ENCODE measurements at places on chromosomes 1 and 21.
A peak's percentile ranks its signal among the peaks of the same experiment; 100 is the strongest.

- peak; percentile 81 for DNase-seq
Measured at GRCh38 chr1:24966724-24967346, 36.8 kb upstream of the RUNX3 start.

- DNase-seq, result peak; percentile 46
Measured at GRCh38 chr21:35352066-35352770, 303.1 kb upstream of the RUNX1 start.

DNA sequence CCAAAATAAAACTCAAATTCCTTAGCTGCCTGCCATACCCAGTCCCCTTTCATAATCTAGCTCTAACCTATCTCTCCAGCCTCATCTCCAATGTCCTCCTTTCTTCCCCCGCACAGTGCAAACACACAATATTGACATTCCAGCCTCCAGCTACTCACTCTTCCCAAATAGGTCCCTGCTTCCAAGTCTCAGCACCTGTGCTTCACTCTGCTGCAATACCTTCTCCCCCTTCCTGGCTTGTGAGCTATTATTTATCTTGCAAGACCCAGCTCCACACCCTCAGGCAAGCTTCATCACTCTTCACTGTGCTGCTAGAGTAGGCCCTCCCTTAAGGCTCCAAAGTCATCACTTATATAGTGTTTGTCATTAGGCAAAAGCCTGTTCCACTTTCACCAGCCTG, 9.7 kb downstream of the PLPP3 start:
- no peak for DNase-seq

- DNase-seq, result no peak
Measured at GRCh38 chr1:9251501-9251900, 16.9 kb downstream of the H6PD start.

DNA sequence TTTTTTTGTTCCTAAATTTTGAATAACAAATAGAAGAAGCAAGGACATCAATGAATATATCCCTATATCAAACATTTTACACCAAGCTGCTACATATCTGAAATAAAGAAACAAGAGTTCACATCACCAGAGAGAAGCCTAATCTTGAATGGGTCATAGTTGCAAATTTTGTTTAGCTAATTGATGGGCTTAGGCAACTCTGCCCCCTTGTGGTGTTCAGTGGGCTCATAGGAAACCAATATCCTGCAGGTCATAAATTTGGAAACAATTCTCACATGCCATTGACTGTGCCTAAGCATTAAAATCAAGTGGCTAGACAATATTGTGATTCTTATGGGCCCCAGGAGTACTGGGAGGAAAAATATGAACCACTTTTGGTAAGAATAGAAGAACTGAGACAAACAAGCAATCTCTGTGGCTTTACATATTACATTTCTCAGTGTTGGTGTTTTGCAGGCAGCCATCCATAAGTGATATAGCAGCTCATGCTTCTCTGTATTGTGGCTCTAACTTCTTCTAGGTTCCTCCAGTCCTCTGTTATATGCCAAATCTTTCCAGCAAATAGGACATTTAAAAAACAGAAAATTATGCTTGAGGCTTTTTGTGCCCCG, 1262.8 kb upstream of the PRMT6 start:
- peak; percentile 23 for DNase-seq

DNA sequence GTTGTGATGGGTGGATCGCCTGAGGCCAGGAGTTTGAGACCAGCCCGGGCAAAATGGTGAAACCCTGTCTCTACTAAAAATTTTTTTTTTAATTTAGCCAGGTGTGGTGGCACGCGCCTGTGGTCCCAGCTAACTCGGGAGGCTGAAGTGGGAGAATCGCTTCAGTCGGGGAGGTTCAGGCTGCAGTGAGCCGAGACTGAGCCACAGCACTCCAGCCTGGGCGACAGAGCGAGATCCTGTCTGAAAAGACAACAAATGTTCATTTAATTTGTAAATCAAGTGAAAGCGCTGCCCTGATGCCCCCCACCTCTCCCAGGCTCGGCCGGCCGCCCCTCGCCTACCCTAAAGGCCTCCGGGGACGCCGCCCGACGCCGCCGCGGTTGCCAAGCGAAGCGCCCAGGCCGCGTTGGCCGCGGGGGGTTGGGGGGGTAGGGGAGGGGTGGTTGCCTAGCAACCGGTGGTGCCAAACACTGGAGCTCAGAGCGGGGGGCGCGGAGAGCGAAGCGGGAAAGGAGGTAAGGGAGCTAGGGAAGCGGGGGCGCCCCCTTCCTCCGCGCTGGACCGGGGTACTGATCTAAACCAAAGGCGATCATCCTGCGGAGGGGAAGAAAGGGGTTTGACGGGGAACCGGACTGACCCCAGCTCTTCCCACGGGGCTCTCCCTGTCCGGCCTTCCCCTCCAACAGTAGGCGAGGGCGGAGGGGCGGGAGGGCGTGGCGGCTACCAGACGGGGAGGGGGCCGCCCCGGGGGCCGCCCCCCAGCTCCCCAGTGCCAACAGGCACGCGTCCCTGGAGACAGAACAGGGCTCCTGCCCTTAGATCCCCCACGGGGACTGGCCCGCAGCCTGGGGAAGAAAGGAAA, at the start of gene TEKT2:
Gene TEKT2, plus strand, starts transcription at position 460 of the 862 bp plus-strand sequence. CDS start 828 bp downstream, outside the sequence.
- no peak for DNase-seq

- peak; percentile 16 for DNase-seq
Measured at GRCh38 chr1:10980094-10980577, 32.3 kb upstream of the TARDBP start.

GRCh38 chr1:46506470-46507219, 17.0 kb downstream of the DMBX1 start:
- no peak for DNase-seq

- DNase-seq, result no peak
Measured at GRCh38 chr1:225767634-225768540, 9.7 kb upstream of the SRP9 start.

DNA sequence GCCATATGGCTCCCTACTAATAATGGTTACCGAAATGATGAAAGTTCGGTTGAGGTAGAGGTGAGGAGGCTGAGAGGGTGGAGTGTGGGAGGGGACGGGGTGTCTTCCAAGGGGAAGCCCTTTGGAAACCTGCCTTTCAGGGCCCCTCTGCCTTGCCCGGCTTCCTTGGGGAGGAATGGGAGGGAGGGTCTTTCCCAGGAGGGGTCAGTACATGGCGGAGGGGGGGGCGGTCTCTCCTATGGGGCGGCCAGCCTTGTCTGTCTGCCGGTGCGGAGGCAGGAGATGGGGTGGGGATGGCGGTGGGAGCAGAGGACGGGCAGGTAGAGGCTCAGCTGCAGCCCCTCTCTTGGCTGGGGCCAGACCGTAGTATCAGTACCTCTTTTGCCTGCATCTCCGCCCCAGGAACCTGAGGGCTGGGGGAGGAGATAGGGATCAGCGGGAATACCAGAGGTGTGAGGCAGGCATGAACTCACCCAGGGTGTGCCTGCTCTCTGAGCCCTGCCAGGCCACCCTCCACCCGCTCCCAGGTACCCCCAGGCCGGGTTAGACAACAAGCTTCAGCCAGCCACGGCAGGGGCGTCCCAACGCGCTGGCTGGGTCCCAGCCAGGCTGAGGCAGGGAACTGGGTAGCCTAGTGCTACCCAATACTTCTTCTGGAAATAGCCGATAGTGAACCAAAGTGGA, 79.4 kb upstream of the POU3F1 start:
- DNase-seq, result no peak

GRCh38 chr1:212219679-212220463, 65.3 kb upstream of the PPP2R5A start:
- no peak for DNase-seq

- DNase-seq, result no peak
Measured at GRCh38 chr1:200415789-200416593, 6.2 kb upstream of the ZNF281 start.

DNA sequence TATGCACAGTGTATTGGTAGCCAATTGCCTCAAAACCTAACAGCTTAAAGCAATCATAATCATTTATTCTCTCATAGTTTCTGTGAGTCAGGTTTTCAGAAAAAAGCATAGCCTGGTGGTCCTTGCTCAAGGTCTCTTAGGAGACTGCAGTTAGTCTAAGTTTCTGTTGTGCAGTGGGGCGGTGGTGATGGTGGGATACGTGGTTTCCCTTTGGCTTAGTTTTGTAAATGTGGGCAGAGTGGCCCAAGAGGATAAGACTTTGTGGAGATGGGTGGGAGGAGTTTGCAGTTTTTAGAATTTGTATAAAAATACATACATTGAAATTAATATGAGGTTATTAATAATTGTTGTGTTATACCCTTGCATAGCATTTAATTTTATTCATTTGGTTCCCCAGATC, 68.6 kb downstream of the NOS1AP start:
- no peak for DNase-seq

DNA sequence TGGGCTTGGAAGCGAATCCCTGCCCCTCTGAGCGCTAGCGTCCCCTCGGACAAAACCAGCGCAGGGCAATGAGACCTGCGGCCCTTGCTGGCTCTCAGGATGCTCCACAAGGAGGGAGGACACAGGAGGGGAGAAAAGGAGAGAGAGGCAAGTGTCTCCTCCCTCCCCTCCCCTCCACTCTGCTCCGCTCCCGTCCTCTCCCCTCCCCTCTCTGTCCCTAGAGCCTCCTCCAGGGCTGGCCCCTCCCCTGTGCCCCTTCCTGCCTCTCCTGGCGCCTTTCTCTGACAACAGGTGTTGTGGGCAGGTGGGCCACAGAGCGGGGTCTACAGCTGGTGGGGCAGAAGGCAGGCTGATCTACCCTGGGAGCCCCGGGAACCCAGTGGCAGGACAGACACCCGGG, 35.2 kb downstream of the TP73 start:
- DNase-seq, result no peak

DNA sequence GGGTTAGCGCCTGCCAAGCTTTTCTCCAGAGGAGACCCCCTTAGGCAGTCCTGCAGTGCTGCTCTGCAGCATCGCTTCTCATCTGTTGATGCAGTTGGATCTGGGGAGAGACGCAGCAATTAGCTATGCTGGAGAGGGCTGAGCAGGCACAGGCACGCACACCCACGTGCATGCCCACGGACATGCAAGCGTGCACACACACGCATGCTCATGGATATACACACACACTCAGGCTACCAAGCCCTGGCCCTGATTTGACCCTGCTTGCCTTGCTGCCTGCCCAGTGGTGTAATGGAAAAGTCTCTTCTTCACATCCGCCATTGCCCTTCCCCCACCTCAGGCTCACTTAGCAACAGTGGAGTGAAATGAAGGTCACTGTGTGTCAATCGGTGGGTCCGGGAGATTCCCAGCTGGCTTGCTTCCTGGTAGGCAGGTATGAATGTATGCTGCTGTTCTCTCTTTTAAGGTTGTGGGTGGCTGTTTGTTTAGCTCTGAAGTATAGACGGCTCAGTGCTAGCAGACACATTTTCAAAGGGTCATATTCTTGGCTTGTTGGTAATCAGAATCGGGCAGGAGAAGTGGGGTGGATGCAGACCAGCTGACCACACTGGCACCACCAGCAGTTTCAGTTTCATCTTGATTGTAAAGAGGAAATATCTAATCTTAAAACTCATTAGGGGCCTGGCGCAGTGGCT, 9.5 kb downstream of the ATP1B1 start:
- peak; percentile 58 for DNase-seq

GRCh38 chr1:96498744-96499340, 222.7 kb upstream of the PTBP2 start:
- no peak for DNase-seq

DNA sequence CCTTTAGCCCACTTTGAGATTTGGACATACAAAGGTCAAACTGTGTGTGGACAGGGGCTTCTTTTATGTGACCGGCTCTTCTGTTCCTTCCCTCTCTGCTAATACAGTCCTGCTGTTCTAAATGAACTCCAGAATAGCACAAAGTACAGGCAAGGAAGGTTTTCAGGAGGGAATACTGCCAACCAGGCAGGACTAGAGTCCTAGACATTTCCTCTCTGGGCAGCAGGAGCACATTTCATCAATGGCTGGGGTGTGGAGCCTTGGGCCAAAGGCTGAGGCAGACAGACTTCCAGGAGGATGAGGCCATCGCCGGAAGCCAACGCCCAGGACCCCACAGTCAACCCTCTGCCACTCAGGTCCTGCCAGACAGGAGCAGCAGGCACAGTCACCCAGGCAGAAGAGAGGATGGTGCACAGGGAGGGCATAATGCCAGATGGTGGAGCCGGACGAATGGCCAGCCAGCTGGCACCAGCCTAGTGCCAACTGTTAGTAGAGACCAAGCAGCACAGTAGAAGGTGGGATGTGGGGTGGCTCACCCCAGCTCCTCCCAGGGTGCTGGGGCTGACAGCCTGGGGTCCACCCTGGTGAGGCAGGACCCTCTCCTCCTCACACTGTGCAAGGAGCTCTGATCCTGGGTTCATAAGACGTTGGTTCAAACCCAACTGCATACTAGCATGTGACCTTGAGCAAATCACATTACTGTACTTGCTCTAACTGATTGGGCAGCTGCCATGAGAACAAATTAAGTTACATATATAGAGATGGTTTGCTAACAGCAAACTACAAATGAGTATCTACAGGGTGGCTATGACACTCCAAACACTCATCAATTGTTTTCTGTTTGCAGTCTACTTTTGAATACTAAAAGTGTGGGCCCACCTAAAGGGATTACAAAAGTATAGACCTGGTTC, 410.7 kb downstream of the SIPA1L2 start:
- DNase-seq, result no peak

DNA sequence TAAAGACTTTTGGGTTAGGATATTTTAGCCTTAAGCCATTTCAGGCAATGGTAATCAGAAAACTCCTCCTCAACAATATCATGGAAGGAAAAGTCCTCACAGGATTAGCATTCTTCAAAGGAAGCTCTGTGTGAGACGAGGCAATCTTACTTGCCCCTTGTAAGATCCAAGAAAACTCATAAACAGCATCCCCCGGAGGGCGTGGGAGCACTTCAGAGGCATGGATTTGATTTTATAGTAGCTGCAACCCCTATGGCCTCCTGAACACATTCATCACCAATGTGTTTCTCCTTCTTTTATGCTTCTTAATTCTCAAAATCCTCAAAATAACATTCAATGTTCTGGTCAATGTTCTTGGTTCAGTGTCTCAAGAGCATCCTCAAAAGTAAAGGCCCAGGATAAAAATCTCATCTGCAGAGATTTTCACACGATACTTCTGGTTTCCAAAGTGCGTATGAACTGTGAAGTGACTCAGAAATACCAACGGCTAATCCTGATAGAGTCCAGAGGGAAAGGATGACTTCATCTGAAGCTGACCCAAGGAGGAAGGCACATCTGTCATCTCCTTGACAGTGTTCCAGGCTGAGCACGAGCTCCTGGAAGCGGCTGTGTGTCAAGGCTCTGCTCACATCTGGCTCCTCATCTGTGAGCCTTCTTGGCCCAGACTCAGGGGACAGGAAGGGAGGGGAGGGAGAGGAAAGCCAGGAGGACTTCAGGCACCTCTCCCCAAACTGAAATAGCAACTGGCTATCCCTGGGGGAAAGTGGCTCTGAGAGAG, 49.3 kb upstream of the PSEN2 start:
- DNase-seq, result peak; percentile 26

DNA sequence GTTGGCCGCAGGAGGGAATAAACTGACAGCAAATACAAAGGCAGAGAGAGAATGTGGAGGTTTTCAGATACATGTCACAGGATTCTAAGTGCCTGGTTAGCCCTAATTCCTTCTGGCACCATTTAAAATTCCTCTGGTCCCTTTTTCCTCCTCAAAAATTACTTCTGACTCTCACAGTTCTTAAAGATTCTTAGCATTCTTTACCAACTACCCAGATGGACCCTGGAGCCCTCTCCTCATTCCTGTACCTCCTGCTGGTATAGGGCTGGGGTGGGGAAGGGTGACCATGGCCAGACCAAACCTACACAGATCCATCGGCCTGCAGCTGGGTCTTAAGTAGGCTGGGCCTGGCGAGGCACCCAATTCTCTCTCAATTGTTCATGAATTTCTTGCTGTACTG, 7.2 kb downstream of the MKNK1 start:
- no peak for DNase-seq
